ENCODE measurements at places on chromosomes 4 and X.

DNA sequence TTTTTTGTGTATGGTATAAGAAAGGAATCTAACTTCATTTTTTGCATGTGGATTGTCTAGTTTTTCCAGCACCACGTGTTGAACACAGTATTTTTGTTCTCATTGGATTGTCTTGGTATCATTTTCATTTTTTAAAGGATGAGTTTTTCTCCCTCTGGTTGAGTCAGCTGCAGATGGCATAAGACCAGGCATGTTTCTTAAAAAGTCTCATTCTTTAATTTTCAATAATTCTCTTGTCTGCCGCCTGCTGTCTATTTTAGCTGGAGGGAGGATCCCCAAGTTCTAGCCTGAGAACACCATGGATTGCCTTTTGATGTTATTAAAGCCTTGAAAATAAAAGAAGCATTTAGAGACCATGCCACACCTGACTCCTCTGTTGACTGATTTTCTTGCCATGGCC is 263.8 kb downstream of the ARHGAP24 start:
- DNase-seq: no peak

DNA sequence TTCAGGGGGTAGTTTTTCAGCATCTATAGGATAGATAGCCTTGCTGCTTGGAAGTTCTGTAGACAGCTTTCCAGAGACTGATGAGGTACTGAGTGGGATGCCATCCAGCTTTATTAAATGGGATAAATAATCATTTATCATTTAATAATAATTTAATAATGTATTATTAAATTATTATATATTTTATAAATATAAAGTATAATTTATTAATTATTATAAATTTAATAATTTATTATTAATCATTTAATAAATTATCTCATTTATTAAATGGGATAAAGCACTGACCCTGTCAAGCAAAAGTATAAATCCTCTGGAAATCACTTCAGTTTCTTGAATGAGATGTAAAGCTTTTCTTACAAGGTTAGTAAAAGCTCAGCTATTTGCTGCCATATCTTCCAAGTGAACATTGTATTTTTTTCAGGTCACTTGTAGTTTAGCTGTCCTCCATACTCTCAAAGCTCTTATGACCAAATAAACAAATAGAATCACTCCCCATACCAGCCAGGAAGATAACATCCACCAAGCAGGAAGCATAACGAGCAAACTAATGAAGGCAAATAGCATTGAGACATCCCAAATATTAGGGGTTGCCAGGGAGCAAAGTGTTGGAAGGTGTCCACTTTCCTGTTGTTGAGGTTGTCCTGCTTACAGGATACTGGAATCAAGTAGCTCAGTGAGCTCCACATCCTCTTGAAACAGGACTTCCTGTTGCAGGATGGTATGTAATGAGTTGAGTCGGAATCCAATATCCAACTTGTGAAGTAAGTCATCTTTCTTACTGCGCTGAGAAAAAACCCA is 88.9 kb downstream of the ZNF674 start:
- no peak for DNase-seq

DNA sequence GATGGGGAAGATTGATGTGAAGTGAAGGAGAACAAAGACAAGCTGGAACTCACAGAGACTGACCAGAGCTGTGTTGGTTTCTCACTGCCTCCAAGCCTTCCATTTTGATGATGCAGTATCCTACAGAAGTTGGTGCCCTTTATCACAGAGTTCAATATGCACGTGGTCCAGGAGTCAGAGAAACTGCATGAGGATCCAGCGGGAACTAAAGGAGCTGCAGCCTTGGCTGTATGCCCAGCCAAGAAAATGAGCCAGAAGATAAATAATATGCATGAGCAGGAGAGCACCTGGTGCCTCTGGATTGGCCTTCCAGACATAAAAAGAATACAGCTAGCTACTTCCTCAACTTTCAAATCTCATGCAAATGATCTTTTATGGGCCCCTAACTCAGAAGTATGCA is 44.3 kb upstream of the DCLK2 start:
- no peak for DNase-seq

DNA sequence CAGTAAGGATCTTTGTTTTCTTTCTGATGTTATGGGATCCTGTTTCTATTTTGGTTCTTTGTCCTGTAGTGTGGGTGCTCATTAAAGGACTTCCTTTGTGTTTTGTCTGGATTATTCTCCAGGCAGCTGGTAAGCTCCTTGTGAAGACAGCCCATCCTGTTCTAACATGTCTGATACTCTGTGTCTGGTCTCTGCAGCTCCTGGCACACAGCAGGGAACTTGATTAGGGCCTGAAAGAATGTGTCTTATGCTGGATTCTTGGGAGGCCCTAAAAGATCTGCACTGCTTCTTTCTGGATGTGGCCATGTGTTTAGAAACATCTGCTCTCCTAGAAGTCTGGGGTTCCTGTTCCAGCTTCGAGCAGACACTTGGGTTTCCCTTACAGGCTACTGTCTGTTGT is 38.1 kb upstream of the ATXN3L start:
- DNase-seq: no peak

DNA sequence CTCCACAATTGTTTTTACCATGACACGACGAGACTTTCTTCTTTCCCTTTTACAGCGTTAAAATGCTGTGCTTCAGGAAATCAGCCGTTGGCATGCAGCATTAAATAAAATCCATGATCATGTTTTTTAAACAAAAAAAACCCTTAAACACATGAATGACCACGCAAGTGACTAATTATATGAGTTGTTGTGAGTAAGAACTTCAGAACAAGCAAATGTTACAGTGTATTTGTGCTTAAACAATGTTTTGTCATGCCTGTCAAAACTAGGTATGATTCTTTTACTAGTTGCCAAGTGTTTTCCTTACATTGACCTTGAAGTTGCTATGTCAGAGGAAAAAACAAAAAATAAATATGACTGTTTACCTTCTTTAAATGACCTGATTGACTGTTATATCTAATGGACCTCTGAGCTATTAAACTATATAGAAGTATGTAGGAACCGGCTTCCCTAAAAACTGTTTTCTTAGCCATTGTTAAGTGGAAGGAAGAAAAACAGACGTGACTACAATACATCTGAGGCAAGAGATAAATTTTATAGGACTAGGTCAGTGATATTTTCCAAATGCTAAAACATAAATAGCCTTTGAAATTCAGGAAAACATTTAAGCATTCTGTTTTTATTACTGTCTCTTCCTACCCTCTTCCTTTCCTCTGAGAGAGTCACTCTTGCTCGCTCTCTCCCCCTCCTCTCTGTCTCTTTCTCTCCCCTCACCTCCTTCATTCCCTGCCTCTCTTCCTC is 197.1 kb downstream of the PALLD start:
- DNase-seq: no peak

GRCh38 chr4:134202166-134202956 is 772 bp upstream of the PABPC4L start:
- peak; percentile 16 for DNase-seq

- no peak for DNase-seq
These were observed 6.9 kb downstream of the C4orf46 start for GRCh38 chr4:158664806-158665205.

DNA sequence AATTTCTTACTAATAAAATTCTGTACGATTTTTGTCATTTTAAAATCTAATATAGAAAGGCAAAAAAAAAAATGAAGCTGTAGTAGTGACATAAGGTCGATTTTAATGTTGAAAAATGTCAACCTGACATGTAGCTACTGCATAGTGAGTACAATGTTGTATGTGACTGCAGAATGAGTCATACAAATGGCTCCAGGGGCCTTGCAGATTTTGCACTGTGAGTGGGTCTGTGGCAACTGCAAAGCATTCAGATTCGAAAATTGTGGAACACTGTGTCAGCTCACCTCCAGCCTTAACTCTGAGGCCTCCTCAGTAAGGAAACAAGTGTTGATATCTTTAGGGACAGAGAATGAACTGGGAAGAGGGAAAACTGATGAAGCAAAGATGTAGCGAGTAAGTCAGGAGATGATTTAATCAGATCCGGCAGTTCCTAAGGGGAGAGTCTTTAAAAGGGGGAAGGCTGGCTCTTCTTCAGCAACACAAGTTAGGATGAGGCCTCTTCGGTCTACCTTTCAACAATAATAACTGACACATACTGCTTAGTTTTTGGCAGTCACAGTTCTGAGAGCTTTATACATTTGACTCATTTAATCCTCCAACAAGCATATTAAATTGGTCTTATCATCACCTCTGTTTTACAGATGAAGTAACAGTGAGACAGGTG is 24.9 kb downstream of the TKTL2 start:
- no peak for DNase-seq

DNA sequence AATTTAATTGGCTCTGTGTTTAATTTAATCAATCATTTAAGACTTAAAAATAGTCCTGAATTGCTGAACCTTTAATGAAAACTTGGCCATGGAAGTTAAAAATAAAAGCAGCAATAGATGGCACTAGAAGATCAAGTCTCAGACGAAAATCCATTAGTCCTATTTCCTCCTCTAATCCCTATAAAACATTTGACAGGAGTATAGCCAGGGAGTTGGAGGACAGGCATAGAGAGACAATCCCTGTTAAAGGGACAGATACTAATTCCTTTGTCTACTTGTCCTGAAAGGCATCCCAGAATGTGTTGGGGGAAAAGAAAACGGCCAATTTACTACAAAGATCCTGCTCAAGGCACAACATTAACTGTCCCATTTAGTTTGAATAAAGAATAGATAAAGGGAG is 276.3 kb upstream of the TACR3 start:
- no peak for DNase-seq

- no peak for DNase-seq
These were observed 147.6 kb downstream of the ATRX start for GRCh38 chrX:77638397-77638796.

GRCh38 chrX:10656214-10656613 is 35.8 kb upstream of the MID1 start:
- DNase-seq: no peak

DNA sequence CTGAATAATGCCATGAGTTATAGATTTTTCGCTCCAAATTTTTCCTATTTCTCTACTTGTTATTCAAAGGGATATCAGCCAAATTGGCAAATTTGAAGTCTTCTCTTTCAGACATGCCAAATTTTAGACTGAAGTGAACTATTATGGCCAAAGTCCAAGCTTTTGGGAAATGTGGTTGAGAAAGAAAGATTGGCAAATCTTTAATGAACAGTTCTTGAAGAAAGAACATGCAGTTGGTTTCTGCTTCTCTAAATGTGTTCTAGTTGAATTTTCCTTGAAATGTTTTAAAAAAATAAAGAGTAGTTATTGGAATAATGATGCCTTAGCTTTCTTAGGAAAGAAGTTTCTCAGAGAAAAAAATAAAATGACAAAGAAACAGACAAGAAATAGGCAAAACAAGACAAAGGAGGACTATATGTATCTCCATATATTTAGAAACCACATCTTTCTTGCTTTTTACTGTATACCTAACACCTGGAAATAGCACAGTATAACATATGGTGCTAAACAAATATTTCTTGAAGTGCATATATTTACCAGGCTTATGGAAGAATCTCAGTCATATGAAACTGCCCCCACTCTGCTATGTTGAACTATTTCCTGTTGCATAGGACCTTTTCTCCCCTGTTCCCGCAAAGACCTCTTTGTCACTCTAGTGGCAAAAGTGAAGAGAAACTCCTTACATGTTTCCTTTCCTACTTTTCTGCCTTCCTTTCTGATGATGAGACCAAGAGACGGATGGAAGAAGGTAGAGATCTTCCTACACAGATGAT is 250.0 kb downstream of the ARHGAP24 start:
- DNase-seq: no peak

DNA sequence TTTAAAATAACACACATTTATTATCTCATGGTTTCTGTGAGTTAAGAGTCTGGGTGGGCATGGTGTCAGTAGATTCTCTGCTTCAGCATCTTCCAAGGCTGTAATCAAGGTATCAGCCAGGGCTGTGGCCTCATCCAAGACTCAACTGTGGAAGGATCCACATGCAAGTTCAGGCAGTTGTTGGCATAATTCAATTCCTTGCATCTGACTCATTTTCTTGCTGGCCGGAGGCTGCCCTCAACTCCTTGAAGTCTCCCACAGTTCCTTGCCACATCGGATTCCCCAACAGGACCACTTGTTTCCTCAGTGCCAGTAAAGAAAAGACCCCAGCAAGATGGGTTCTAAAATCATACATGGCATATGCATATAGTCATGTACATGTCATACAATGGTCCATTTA is 93.4 kb downstream of the NPNT start:
- no peak for DNase-seq

- no peak for DNase-seq
These were observed 534.0 kb upstream of the FMR1 start for GRCh38 chrX:147377728-147378127.

DNA sequence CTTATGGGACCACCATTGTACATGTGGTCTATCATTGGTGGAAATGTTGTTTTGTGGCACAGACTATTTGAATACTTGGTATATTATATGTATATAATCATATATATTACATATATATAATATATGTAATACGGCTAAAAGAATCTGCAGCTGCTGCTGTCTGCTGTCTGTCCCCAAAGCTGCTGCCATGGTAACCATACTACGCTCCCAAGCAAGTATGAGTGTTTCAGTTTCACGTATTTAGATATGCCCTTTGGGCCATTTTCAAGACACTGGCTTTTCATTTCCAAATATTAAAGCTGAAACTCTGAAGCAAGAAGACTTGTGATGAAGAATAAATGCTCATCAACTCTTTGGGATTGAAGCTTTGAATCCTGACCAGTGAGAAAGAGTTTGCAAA is 42.0 kb upstream of the ARSJ start:
- no peak for DNase-seq

DNA sequence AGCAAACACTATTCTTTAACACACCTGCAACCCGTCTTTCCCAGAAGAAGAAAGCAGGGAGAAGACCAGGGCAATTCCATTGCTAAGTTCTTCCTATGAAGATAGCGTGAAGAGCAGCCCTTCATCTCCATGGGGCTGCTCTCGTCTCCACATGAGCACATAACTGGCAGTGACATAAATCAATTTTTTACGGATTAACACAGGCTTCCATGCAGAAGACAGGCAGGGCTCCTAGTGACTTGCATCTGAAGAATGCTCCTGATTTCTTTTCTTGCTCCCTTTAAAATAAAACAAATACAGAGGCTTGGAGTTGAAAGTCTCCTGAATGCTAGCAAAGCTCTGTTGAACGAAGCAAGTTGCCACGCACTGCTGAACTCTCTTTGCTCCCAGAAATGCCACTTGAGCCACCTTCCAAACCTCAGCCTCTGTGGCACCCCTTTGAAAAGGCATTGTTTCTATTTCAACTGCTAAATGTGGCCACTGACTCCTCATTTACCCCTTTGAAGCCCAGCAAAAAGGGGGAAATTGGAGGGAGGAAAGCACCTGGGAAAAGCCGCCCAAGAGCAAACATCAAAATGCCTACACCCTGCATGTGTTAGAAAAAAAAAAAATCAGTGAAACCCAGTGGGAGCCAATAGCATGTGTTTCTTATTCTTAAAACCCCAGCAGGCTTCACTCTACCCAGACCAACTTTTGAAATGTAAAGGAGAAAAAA is 383.7 kb downstream of the IDS start:
- no peak for DNase-seq

GRCh38 chr4:6408263-6408662 is 64.2 kb downstream of the PPP2R2C start:
- peak; percentile 8 for DNase-seq

DNA sequence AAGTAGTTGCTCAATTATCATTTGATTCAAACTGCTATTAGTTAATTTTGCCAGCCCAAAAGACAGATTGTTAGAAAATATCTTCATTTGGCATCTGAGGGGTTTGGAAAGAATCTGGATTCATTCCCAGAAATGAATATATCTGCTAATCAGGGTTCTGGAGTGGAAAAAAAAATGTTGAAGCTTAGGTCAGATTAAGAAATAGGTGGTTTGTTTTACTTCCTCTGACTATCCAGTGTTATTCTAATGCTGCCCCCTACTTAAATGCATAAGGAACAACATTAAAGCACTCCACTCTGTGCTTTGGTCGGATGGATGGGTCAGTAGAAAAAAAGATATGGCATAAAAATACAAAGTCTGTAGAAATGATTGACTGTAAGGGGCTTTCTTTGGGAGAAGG is 89.0 kb downstream of the LUZP4 start:
- no peak for DNase-seq

Measured in spleen (tissue), 13 donors.